Iris pigment epithelial cell (primary cell): ENCODE measurements at places on chromosomes 3 and 15.
A peak's percentile ranks its signal among the peaks of the same experiment; 100 is the strongest.

DNA sequence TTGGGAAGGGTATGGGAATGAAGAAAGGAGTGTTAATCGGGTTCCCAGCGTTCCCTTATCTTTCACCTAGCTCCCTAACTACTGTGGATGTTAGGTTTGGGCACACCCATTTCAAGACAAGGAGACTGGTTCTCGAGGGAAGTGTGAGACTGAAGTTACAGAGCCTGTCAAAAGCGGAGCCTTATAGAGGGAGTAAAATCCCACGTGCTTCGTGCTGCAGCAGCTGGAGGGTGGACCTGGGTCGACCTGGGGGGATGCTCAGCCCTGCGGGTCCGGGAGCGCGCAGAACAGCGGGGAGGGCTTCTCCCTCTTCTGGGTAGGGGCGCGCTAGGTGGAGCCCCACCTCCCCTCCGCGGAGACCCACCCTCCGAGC, 314 bp upstream of the TMED3 start:
- peak; percentile 23 for DNase-seq

DNA sequence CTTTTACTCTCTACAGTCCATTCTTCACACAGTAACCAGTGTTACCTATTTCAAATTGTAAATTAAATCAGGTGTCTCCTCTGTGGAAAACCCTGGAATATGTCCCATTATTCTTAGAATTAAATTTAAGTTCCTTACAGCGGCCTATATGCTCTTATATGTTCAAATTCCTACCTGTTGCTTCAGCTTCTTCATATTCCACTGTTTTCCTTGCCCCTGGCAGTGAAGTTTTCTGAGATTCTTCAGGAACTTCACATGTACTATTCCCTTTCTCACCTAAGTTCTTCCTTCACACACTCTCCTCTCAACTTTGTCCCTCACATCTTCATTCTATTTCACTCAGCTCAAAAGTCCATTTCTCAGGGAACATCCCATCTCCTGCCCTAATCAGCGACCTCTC, 68.8 kb downstream of the IL1RAP start:
- DNase-seq, result no peak

DNA sequence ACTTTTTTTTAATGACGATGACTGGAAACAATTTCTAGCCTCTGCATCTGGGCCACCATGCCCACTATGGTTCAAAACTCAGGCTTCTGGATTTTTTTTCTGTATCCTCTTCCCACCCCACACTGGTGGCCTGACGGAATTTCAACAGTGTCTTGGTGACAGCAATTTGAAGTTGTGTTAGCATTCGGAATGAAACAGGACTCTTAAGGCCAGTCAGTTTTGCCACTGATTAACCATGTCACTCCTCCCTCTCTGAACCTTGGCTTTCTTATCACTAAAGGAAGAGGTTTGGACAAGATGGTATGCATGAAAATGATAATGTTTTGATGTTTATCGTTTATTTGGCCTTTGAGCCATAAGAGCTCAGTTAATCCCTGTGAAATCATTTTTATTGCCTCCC, 41.6 kb upstream of the BDH1 start:
- no peak for DNase-seq

- no peak for DNase-seq
Measured at GRCh38 chr3:169181666-169182065, 481.8 kb downstream of the MECOM start.

GRCh38 chr15:43748376-43748775, 2.1 kb downstream of the PDIA3 start:
- peak; percentile 15 for DNase-seq

DNA sequence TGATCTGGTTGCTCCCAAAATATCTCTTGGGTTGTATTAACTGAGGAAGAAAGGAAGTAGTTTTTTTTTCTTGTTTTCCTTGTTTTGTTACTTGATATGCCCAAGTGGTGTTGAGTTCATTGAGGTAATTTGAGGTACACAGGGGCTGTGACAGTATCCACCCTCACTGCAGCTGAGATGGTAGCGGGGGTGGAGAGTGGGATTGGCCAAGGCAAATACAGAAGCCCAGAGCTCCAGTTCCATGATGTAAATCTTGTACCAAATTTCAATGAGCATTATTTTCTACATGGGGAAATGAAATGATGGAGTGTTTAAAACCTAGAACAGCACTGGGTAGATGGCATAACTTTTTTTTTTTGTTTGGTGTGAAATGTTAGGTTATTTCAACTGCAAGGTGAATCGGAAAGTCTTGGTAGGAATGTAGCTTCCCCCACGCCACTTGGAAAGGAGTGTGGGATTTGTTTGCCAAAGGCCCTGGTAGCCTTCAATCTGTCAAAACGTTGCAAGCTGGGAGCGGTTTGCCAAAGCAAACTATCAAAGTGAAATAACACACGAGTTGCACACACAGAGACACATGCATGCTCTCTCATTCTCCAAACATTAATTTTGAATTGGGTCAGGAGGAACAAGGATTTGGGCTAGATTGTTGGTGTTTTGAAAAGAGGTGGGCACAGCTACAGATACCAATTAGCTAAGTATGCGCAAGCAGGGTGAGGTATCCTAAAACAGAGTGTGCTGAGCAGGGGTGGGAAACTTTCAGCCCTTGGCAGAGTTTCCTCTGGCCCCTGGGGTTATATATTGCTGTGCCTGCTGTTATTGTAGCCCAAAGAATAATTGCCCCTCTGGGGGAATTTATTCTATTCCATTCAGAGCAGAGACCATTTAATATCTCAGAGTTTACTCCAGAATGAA, 34.6 kb downstream of the THSD4 start:
- DNase-seq, result no peak

DNA sequence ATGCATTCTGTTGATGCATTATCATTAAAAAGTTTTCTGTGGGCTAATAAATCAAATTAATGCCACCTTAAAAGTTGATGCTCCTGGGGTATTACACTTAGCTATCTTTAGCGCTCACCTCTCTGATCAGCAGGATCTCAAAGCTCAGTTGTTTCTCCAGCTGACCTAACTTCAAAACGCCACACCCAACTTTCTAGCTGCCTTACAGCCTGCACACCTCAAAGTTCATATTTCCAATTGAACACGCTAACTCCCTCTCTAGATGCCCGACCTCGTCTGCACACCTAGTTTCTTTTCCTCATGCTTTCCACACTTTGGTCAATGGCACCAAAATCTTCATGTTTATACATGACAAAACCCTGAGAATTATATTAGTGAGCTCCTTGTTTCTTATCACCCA, 98.2 kb upstream of the AGTR1 start:
- DNase-seq, result no peak

- DNase-seq, result no peak
Measured at GRCh38 chr15:39388118-39388517, 192.8 kb upstream of the THBS1 start.

DNA sequence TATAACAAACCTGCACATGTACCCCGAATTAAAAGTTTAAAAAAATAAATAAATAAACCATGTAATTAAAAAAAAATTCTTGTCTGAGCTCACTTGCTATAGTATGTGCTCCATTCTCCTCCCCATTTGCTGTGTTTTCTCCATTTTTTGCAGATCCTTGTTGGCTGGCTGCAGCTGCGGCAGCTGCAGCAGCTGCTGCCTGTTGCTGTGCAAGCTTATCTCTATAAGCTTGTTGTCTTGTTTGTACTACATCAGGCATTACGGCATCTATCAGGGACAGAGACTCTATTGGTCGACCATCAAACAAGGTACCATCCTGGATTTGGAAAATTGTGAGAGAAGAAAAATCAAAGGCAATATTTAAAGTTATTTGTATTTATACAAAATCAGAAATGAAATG, 145.9 kb downstream of the TBL1XR1 start:
- DNase-seq, result no peak

- no peak for DNase-seq
Measured at GRCh38 chr15:28932361-28932760, 46.6 kb downstream of the APBA2 start.

GRCh38 chr3:114019486-114019885, 36.8 kb downstream of the CCDC191 start:
- DNase-seq, result no peak

DNA sequence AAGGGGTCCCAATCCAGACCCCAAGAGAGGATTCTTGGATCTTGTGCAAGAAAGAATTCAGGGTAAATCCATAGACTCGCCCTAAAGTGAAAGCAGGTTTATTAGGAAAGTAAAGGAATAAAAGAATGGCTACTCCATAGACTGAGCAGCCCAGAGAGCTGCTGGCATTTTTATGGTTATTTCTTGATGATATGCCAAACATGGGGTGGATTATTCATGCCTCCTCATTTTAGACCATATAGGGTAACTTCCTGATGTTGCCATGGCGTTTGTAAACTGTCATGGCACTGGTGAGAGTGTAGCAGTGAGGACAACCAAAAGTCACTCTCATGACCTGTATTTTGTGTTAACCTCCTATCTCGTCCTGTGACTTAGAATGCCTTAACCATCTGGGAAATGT, 142.2 kb downstream of the DOCK3 start:
- no peak for DNase-seq

GRCh38 chr3:150359381-150359780, 48.7 kb upstream of the TSC22D2 start:
- peak; percentile 69 for DNase-seq

DNA sequence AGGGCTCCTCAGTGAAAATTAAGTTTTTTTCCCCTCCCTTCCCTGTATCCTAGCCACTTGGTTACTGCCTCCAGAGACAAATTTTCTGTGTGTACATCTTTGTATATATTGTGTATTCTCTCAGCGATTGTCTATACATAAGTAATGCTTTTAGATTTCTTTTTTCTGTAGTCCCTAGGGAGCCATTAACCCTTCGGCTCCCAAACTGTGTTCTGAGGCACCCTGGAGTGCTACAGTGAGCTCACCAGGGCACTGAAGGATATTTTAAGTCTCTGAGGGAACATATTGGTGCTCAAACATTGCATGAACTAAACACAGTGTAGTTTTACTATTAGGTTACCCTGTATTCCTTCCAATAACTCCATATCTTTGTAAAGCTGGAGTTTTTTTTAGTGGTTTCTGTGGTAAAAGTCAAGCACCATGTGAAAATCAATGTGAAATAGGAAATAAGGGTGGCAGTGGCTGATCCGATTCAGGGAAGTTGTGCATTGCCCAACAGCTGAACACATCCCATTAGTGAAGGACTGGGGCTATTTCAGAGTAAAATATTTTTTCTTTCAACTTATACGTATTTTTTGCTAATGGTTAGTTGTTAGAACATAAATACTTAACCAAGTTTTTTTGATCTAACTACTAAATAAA, 43.0 kb downstream of the USP13 start:
- no peak for DNase-seq

DNA sequence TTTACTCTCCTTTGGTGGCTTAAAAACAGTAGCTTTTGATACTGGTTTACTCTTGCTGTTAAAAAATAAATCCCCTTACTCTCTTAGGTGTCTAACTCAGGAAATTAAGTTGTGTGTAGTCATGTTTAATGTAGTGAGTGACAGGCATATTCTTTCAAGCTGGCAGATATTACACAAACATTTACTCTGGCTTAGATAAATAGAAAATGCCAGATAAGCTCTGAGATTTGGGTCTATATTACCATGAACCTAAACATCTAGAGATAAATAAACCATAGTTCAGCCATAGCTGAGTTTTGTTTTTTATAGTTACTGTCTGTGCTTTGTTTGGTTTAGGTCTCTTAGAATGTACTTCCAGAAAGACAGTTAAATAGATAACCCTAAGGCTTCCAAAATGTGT, 2.4 kb downstream of the SEMA6D start:
- no peak for DNase-seq

GRCh38 chr3:157810924-157811718, 295.1 kb downstream of the SHOX2 start:
- DNase-seq, result no peak

DNA sequence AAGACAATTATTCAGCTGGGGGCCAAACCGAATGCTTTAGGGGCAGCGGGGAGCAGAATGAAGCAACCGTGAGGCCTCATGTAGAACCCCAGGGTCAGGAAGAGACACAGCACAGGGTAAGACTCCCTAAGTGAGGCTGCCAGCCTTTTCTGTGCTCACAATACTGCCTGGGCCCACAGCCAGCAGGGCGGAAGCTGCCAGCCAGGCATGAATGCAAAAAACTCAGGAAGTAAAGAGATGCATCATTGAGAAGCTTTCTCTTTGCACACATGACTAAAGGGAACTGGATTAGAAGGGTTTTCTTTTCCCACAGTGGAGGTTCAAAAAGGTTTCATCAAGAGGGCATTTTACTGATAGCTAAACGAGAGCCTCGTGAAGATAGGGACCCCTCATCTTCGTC, 33.3 kb downstream of the CA12 start:
- peak; percentile 64 for DNase-seq

DNA sequence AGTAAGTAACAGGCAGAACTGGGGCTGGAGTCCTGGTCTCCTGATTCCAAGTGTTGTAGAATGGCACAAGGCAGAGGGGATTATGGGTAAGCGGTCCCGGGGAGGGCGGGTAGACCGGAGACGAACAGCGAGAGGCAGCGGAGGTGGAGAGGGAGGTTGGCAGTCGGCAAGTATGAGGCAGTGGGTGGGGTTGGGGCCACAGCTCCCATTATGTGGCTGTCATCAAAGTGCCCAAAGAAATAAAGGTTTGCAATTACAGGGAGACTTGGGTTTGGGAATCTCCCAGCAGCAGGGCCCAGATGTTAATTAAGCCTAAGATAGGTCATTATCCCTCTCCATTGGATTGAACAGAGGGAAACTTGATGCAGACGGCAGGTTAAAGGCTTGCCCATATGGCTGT, 16.9 kb downstream of the FAM43A start:
- DNase-seq, result no peak

- no peak for DNase-seq
Measured at GRCh38 chr3:94927175-94927574, 864.3 kb downstream of the NSUN3 start.

DNA sequence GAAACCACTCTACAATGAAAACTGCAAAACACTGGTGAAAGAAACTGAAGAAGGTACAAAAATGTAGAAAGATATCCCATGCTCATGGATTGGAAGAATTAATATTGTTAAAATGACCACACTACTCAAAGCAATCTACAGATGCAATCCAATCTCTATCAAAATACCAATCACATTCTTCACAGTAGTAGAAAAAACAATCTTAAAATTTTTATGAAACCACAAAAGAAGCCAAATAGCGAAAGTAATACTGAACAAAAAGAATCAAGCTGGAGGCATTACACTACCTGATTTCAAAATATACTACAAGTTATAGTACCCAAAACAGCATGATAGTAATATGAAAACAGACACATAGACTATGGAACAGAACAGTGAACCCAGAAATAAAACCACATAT, 36.9 kb downstream of the TXNRD3 start:
- peak; percentile 61 for DNase-seq

GRCh38 chr15:39874890-39875549, 45.0 kb downstream of the GPR176 start:
- peak; percentile 57 for DNase-seq

GRCh38 chr3:81442758-81443456, 318.5 kb downstream of the GBE1 start:
- no peak for DNase-seq

- no peak for DNase-seq
Measured at GRCh38 chr15:77476995-77477394, 56.3 kb downstream of the HMG20A start.

DNA sequence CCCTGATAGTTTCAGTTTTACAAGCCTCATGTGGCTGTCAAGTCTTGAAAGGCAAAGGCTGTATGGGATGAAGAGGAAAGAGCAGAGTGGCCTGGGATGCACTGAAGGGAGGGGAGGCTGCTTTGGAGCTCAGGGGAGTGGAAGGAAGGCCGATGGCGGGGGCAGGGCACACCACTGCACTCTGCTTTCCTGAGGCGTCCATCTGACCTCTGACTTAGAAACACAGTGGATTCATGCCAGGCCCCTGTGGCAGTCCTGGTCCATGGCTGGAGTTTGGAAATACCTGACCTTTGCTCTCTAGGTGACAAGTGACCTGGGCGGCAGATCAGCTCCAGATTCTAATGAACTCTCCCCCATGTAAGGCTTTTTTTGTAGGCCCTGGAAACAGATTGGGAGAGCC, 19.0 kb downstream of the FAH start:
- DNase-seq, result no peak

GRCh38 chr3:27802849-27803248, 80.7 kb upstream of the EOMES start:
- DNase-seq, result no peak
